ENCODE measurements at places on chromosomes 12 and 14.

GRCh38 chr12:130087222-130087621 lies 75.0 kb upstream of the FZD10 start:
- H3K27me3 ChIP-seq: peaks cover 7% of the 10 kb centered on the region
- no peak overlapping the region for H3K27ac ChIP-seq
- H3K4me1 ChIP-seq: no peaks in the 10 kb centered on the region
- no peaks in the 10 kb centered on the region for H3K36me3 ChIP-seq
- no peak for DNase-seq

DNA sequence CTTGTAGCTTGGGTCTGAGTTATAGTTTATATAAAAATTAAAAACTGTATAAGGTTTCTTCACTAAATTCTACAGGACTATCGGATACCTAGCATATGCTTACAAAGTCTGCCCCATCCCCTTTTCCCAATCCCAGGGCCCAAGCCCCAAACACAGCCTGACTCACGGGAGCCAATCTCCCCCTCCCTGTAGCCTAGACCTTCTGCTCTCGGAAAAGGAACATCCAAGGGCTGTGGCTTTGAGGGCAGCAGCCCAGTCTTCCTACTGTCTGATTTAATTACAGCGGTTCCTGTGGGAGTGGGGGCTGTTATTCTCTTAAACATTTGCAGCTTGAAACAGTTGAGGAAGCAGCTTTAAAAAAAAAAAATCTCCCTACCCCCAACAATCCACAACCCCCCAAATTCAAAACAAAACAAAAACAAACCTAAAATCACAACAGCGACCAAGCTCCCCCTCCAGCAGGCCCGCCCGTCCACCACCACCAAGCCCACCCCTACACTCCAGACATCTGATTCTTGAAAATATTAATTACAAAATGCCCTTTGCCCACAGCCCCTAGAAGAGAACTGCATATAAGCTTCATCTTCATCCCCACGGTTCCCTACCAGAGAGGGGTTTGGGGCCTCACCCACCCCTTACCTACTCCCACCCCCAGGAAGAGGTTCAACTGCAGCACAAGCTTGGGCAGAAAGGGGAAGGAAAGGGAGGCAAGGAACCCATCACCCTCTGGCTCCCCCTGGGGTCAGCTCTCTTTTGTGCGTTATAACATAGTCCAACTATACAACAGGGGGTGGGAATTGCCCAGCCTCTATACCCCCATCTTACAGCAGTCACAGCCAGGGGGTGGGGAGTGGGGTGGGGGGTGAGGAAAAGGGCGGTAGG lies 1.1 kb upstream of the PRKAG1 start:
- H3K36me3 ChIP-seq: peaks cover 12% of the 10 kb centered on the region
- H3K27me3 ChIP-seq: no peaks in the 10 kb centered on the region
- peak overlapping the region; percentile 100 for H3K27ac ChIP-seq
- H3K4me3 ChIP-seq: peak overlapping the region; percentile 90

DNA sequence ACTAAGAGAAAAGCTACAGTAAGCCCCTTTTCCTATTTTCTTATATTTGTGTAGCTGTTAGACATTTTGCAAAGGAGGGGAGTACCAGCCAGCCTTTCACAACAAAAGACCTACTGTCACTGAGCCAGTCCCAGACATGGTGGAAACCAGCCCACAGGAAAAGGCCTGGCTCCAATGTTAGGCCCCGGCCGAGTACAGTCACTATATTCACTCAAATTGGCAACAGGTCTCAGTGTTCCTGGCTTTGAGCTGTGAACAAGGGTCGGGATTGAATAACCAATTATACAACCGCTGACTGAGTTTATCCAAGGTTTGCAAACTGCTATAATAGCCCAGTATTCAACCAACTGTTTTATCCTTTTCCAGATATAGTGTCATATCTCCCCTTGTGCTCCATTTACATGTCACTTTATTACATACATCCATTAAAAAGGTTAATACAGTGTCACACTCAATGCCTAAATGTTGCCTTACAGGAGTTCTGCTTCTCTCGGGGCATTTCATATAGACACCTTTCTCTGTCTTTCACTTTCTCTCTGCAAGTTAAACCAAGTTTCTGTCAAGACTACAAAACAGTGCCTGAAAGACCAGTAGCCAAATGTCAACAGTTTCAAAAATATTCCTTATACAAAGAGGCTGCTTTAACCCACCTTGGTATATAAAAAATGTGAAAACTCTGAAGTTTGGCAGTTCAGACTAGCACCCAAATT lies 178.1 kb downstream of the SOX5 start:
- no peak for DNase-seq
- H3K4me1 ChIP-seq: peaks cover 4% of the 10 kb centered on the region
- no peaks in the 10 kb centered on the region for H3K36me3 ChIP-seq
- no peak overlapping the region for H3K27ac ChIP-seq
- no peak overlapping the region for H3K4me3 ChIP-seq

DNA sequence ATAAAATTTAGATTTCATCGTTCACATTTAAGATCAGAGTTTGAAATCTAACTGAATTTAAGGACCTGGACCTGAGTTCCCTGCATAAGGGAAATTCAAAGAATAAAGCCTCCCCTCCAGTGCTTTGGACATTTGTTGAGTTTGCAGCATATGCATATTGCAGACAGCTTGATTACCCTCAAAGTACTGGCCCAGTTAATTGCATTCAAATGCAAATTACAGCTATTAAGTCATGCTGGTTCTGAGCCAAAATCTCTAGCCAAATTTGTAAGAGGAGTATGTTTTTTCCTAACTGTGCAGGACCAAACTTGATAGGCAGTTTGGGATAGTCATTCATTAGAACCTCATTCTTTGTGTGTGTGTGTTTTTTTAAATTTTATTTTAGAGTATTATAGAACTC lies 9.1 kb upstream of the KIF21A start:
- H3K27ac ChIP-seq: no peak overlapping the region
- no peaks in the 10 kb centered on the region for H3K4me1 ChIP-seq
- H3K4me3 ChIP-seq: no peak overlapping the region

- H3K27ac ChIP-seq: no peak overlapping the region
- no peak for DNase-seq
- H3K4me3 ChIP-seq: no peak overlapping the region
- peaks cover 13% of the 10 kb centered on the region for H3K36me3 ChIP-seq
- H3K4me1 ChIP-seq: no peaks in the 10 kb centered on the region
- no peaks in the 10 kb centered on the region for H3K27me3 ChIP-seq
Measured at GRCh38 chr12:94379479-94380113, 80.1 kb downstream of the CEP83 start.

- H3K4me3 ChIP-seq: no peak overlapping the region
- no peaks in the 10 kb centered on the region for H3K27me3 ChIP-seq
- no peaks in the 10 kb centered on the region for H3K36me3 ChIP-seq
- H3K27ac ChIP-seq: no peak overlapping the region
- peaks cover 39% of the 10 kb centered on the region for H3K4me1 ChIP-seq
Measured at GRCh38 chr14:32514236-32514635, 185.1 kb downstream of the AKAP6 start.

DNA sequence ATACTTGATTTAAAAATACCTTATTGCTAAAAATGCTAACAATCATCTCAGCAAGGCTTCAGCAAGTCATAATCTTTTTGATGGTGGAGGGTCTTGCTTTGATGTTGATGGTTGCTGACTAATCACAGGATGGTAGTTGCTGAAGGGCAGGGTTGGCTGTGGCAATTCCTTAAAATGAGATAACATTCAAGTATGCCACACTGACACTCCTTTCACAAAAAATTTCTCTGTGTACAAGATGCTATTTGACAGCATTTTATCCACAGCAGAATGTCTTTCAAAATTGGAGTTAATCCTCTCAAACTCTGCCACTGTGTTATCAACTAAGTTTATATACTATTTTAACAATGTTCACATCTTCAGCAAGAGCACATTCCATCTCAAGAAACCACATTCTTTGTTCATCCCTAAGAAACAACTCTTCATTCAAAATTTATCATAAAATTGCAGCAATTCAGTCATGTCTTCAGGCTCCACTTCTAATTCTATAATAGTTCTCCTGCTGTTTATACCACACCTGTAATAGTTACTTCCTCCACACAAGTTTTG lies 16.1 kb downstream of the SCAF11 start:
- H3K4me3 ChIP-seq: no peak overlapping the region
- H3K4me1 ChIP-seq: peaks cover 85% of the 10 kb centered on the region
- H3K36me3 ChIP-seq: peaks cover 2% of the 10 kb centered on the region
- H3K27ac ChIP-seq: peak overlapping the region; percentile 3
- no peaks in the 10 kb centered on the region for H3K27me3 ChIP-seq

- H3K4me3 ChIP-seq: no peak overlapping the region
- H3K27ac ChIP-seq: no peak overlapping the region
- no peaks in the 10 kb centered on the region for H3K36me3 ChIP-seq
- no peak for DNase-seq
- H3K27me3 ChIP-seq: peaks cover 29% of the 10 kb centered on the region
Measured at GRCh38 chr14:94269156-94269555, 23.9 kb downstream of the SERPINA10 start.

GRCh38 chr14:68519671-68520187 lies 273.1 kb downstream of the ZFP36L1 start:
- peaks cover 53% of the 10 kb centered on the region for H3K4me1 ChIP-seq
- no peaks in the 10 kb centered on the region for H3K27me3 ChIP-seq
- H3K27ac ChIP-seq: no peak overlapping the region
- no peak overlapping the region for H3K4me3 ChIP-seq
- DNase-seq: no peak

GRCh38 chr12:51395283-51396230 lies 4.4 kb upstream of the GALNT6 start:
- no peaks in the 10 kb centered on the region for H3K36me3 ChIP-seq
- H3K27me3 ChIP-seq: peaks cover 4% of the 10 kb centered on the region
- H3K27ac ChIP-seq: no peak overlapping the region
- no peak overlapping the region for H3K4me3 ChIP-seq
- DNase-seq: no peak

- H3K4me3 ChIP-seq: no peak overlapping the region
- H3K4me1 ChIP-seq: peaks cover 25% of the 10 kb centered on the region
- H3K27me3 ChIP-seq: no peaks in the 10 kb centered on the region
- DNase-seq: no peak
- H3K36me3 ChIP-seq: no peaks in the 10 kb centered on the region
Measured at GRCh38 chr12:51378749-51379148, 12.5 kb downstream of the GALNT6 start.

- no peak overlapping the region for H3K4me3 ChIP-seq
- H3K27ac ChIP-seq: no peak overlapping the region
- DNase-seq: no peak
- H3K4me1 ChIP-seq: no peaks in the 10 kb centered on the region
- H3K36me3 ChIP-seq: no peaks in the 10 kb centered on the region
Measured at GRCh38 chr12:56932867-56933266, 1.3 kb downstream of the SDR9C7 start.

DNA sequence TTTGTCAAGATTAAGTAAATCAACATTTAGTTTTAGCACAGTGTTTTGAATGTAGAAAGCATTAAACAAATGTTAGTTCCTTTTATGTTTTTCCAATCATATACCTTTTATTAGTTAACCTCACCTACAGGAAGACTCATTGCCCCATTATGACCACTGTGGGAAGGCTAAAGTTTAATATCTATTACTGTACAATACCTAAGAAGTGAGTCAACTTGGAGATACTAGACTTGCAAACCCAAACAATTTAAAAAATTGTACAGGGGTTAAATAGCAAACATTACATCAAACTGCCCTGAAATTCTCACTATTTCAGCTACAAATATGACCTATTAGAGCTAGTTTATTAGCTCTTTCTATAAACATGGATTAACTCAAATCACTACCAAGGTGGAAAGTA lies 8.6 kb upstream of the G2E3 start:
- H3K4me1 ChIP-seq: peaks cover 4% of the 10 kb centered on the region
- no peak for DNase-seq
- no peak overlapping the region for H3K27ac ChIP-seq
- peaks cover 10% of the 10 kb centered on the region for H3K27me3 ChIP-seq
- no peak overlapping the region for H3K4me3 ChIP-seq

DNA sequence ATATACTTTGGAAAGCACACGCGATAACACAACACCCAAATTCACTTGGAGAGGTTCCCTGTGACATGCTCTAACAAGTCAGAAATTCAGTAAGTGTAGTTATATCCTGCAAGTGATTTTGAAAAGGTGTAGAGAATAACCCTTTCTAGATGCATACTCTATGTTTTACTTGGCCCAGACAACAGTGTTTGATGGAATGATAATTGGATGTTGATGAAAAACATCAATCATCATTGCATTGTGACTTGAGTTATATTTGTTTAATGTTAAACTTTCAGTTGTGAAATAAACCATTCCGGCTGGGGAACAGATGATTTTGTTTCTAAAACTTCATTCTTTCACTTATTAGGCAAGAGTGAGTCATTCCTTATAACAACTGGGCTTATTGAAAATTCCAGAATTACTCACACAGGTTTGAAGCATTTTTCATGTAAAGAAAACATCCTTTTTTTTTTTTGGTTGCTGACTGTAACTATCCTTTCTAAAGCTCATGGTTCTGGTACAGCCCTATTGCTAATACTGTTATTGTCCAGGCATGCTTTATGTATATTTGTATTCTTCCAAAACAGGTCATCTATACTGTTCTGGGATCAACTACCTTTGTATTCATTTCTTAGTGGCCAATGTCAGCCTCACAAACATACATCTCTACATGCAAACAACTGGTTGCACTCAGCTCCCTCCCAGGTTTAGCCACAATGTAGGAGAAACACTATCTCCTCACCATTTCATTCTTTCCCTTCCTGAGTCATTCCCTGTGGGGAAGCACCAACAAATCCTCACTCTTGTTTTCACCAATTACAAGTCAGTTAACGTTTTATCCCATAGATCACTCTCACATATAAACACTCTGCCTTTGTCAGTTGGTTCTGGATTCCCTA lies 121.2 kb upstream of the LRIG3 start:
- H3K36me3 ChIP-seq: no peaks in the 10 kb centered on the region
- H3K27ac ChIP-seq: peak overlapping the region; percentile 91
- DNase-seq: no peak
- H3K4me1 ChIP-seq: peaks cover 61% of the 10 kb centered on the region
- H3K4me3 ChIP-seq: peak overlapping the region; percentile 2

DNA sequence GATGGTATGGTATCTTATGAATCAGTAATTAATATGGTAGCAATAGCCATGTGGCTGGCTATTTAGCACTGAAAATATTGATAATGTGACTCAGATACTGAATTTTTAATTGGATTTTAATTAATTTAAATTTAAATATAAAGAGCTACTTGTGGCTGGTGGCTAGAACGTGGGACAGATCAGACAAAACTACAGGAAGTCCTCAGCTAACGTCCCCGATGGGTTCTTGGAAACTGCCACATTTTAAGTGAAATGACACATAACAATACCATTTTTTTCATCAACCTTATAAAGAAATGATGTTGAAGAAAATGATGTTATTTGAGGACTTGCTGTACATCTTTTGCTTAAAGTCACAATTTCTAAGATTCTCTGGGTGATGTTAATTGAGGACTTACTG lies 138.1 kb upstream of the FLRT2 start:
- no peak overlapping the region for H3K4me3 ChIP-seq
- peaks cover 7% of the 10 kb centered on the region for H3K4me1 ChIP-seq
- no peak overlapping the region for H3K27ac ChIP-seq
- H3K27me3 ChIP-seq: no peaks in the 10 kb centered on the region
- no peak for DNase-seq
- H3K36me3 ChIP-seq: no peaks in the 10 kb centered on the region

DNA sequence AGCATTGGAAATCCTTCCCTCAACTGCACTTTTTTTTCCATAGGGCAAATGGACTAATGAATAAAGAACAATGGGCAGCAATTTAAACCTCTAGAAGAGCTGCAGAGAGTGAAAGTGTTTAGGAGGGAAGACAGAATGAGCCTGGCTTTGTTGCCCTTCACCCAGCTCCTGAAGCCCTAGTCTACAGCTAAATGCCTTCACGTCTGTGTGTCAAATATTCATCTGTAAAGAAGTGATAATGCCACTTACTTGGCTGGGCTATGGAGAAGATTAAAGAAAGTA lies 45.6 kb downstream of the FLRT2 start:
- peaks cover 94% of the 10 kb centered on the region for H3K4me1 ChIP-seq
